Aorta (tissue), 5 donors: ENCODE measurements at places on chromosomes 4 and X. TPM values are rescaled to one million over a fixed set of nuclear protein-coding genes. Genes with fewer than 3 reads are reported as not detected.

SPATA18 gene
- 12.5 TPM for total RNA-seq

DNA sequence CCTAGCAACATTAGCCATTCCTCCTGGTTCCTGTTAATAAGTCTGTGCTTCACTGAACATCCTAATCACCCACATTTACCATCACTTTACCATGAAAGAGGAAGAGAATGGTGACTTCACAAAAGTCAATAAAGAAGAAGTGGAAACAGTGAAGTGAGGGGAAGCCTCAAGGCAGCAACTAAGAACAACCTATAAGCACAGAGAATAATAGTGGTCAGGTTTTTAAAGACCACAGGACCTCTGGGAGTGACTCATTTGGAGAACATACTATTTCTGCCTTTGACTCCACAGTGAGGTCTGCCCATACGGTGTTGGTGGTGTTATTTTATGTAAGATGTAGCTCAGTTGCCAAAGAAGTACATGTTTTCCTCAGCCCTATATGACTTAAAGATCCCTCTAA, 86.0 kb upstream of the TET2 start:
- no peak for DNase-seq
- no peaks in the 10 kb centered on the region for H3K27me3 ChIP-seq
- H3K4me3 ChIP-seq, result no peak overlapping the region

GRCh38 chr4:75612306-75612705, 18.0 kb downstream of the CDKL2 start:
- H3K4me1 ChIP-seq, result no peaks in the 10 kb centered on the region
- no peaks in the 10 kb centered on the region for H3K36me3 ChIP-seq
- DNase-seq, result no peak

KDM5C gene
- total RNA-seq, result 118 TPM

GRCh38 chr4:15327311-15328298, 100.2 kb upstream of the C1QTNF7 start:
- H3K27ac ChIP-seq, result peak overlapping the region; percentile 1
- H3K4me1 ChIP-seq, result peaks cover 8% of the 10 kb centered on the region
- no peak for DNase-seq
- no peaks in the 10 kb centered on the region for H3K27me3 ChIP-seq

PPP1R2C gene
- not detected for total RNA-seq

DNA sequence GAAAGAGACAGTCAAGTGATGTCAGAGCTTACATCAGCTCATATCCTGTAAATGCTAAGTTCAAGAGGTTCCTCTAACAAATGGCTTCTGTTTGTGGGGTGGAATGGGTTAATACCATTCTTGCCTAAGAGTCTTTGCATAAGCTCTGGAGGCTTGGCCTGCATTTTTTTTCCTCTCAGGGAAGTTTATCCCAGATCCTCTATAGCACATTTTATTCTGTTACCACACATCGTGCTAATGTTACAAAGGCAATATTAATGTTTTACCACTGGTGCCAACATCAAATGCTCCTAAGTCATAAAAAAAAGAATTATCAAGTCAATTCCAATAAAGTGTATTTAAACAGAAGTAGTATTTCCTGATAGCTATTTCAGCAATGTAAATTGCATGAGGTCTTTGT, 2.9 kb upstream of the ADH6 start:
- H3K27ac ChIP-seq, result no peak overlapping the region
- DNase-seq, result no peak
- H3K4me1 ChIP-seq, result no peaks in the 10 kb centered on the region
- H3K4me3 ChIP-seq, result no peak overlapping the region
- no peaks in the 10 kb centered on the region for H3K27me3 ChIP-seq
- no peaks in the 10 kb centered on the region for H3K36me3 ChIP-seq

GRCh38 chr4:138595731-138596460, 353.7 kb upstream of the SLC7A11 start:
- peaks cover 1% of the 10 kb centered on the region for H3K4me1 ChIP-seq
- no peaks in the 10 kb centered on the region for H3K27me3 ChIP-seq
- H3K27ac ChIP-seq, result no peak overlapping the region
- no peak overlapping the region for H3K4me3 ChIP-seq

DCAF12L1 gene
- total RNA-seq, result not detected

GRCh38 chrX:40953369-40953768, 131.9 kb upstream of the USP9X start:
- H3K27me3 ChIP-seq, result no peaks in the 10 kb centered on the region
- H3K4me1 ChIP-seq, result no peaks in the 10 kb centered on the region
- H3K4me3 ChIP-seq, result no peak overlapping the region
- no peak for DNase-seq
- no peak overlapping the region for H3K27ac ChIP-seq

- no peak for DNase-seq
- no peak overlapping the region for H3K27ac ChIP-seq
- no peaks in the 10 kb centered on the region for H3K4me1 ChIP-seq
- H3K4me3 ChIP-seq, result no peak overlapping the region
Observed at GRCh38 chr4:168293386-168293975, 25.1 kb downstream of the DDX60 start.

FREM3 gene
- total RNA-seq, result 0.18 TPM

PCDH11X gene
- 3.6 TPM for total RNA-seq

TMEM31 gene
- not detected for total RNA-seq

DNA sequence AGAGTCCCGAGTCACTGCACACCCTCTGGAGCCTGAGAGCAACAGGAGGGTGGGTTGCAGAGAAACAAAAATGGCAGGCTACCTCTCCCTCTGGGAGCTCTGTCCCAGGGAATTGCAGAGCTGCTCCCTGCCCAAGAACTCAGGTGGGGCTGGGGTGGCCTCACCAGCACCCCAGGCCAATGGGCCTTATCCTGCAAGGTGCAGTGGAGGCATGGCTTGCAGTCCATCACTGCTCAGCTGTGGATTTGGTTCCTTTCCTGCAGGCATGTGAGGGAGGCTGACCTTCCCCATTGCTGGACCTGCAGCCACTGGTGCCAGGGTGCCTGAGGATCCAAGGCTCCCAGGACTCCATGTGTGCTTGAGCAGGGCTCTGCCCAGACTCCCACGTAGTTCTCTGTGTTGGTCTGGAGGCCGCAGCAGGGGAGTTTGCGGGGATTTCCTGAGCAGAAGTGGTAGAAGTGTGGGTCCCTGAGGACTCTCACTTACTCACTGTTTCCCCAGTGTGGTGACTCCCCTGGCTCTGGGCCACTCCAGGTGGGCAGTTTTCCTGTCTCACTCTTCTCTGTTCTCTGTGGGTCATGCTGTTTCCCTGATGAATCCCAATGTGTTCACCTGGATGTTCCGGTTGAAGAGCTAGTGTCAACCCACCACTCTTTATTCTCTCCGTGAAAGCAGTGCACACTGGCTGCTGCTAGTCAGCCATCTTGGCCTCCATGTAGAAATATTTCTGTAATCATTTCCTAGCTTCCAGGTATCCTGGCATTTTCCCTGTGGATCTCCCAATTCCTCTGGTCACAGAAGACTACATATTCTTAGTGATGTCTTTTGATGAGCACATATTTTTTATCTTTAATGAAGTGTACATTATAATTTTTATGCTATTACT, 82.3 kb downstream of the ARHGAP24 start:
- no peak overlapping the region for H3K27ac ChIP-seq
- H3K36me3 ChIP-seq, result no peaks in the 10 kb centered on the region
- H3K4me1 ChIP-seq, result no peaks in the 10 kb centered on the region
- no peak for DNase-seq

DNA sequence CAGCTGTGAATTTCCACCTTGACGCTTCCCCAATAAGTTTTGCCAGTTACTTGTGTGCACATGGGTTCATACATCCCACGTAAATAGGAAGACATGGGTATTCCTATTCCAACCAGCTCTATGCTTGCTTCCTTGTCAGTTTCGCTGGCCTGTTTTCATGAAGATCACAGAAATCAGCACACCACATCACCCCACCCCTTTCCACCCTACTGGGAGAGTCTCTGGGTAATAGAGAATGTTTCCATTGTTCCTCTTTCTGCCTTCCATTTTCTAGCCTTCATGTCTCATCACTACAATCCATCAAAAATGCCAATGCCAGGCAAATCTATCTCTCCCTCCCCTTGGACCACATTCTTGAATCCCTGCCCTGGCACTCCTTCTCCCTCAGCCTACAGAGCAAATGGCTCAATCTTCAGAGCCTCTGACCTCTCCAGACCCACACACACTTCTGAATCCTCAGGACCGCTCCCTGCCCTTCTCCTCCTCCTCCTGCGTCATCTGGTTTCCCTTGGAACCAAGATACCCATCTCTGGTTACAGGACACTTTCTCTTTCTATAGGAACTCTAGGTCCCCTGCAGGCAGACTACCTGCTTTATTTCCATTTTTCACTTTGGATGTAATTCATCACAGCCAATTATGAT, 323.3 kb downstream of the DHX15 start:
- H3K4me3 ChIP-seq, result no peak overlapping the region
- H3K4me1 ChIP-seq, result no peaks in the 10 kb centered on the region
- no peaks in the 10 kb centered on the region for H3K27me3 ChIP-seq
- no peaks in the 10 kb centered on the region for H3K36me3 ChIP-seq
- no peak for DNase-seq

- H3K27ac ChIP-seq, result no peak overlapping the region
- no peaks in the 10 kb centered on the region for H3K27me3 ChIP-seq
- H3K4me3 ChIP-seq, result no peak overlapping the region
- no peak for DNase-seq
- H3K4me1 ChIP-seq, result no peaks in the 10 kb centered on the region
Observed at GRCh38 chr4:182185491-182185890, 57.7 kb upstream of the TENM3 start.

- H3K4me3 ChIP-seq, result peak overlapping the region; percentile 60
- no peaks in the 10 kb centered on the region for H3K27me3 ChIP-seq
- no peaks in the 10 kb centered on the region for H3K4me1 ChIP-seq
- H3K27ac ChIP-seq, result no peak overlapping the region
Observed at GRCh38 chr4:1683261-1683735, 815 bp downstream of the FAM53A start.

GRCh38 chrX:114583646-114584374, at the start of gene HTR2C:
TSS of gene HTR2C (plus strand) at chrX:114584086. CDS start at chrX:114726937, 142,851 bp downstream.
- H3K27ac ChIP-seq, result no peak within 1 kb of the TSS
- no peaks in the 10 kb centered on the region for H3K36me3 ChIP-seq
- H3K27me3 ChIP-seq, result no peaks in the 10 kb centered on the region
- DNase-seq, result peak; percentile 38

F9 gene
- total RNA-seq, result not detected

DNA sequence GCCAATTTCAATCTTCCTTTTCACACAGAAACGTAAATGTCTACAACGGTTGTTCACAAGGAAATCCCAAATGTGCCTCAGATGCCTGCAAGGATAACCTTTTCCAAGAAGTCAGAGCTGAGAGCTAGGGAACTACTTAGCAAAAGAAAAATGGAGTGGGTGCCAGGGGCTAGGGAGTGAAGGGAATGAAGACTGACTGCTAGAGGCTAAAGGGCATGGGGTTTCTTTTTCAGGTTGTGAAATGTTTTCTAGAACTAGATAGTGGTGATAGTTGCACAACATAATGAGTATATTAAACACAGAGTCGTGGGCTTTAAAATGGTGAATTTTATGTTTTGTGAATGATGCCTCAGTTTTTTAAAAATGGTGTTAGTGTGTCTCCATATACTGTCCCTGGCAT, 53.4 kb downstream of the CD99L2 start:
- no peaks in the 10 kb centered on the region for H3K27me3 ChIP-seq
- no peak overlapping the region for H3K4me3 ChIP-seq
- H3K27ac ChIP-seq, result no peak overlapping the region
- no peaks in the 10 kb centered on the region for H3K36me3 ChIP-seq
- no peak for DNase-seq
- H3K4me1 ChIP-seq, result no peaks in the 10 kb centered on the region

LONRF3 gene
- 8.4 TPM for total RNA-seq

CXXC4 gene
- 0.71 TPM for total RNA-seq

GRCh38 chr4:183154701-183155391, 55.8 kb downstream of the WWC2 start:
- H3K4me3 ChIP-seq, result no peak overlapping the region
- H3K36me3 ChIP-seq, result no peaks in the 10 kb centered on the region
- H3K27me3 ChIP-seq, result no peaks in the 10 kb centered on the region
- DNase-seq, result no peak

- no peak for DNase-seq
- no peak overlapping the region for H3K4me3 ChIP-seq
- no peaks in the 10 kb centered on the region for H3K4me1 ChIP-seq
- no peaks in the 10 kb centered on the region for H3K27me3 ChIP-seq
Observed at GRCh38 chr4:144304025-144304424, 163.5 kb upstream of the GYPA start.

- H3K27ac ChIP-seq, result no peak overlapping the region
- no peaks in the 10 kb centered on the region for H3K4me1 ChIP-seq
- no peaks in the 10 kb centered on the region for H3K27me3 ChIP-seq
- no peaks in the 10 kb centered on the region for H3K36me3 ChIP-seq
Observed at GRCh38 chr4:98673288-98673644, 14.9 kb upstream of the TSPAN5 start.

PABPC4L gene
- 3.0 TPM for total RNA-seq

DNA sequence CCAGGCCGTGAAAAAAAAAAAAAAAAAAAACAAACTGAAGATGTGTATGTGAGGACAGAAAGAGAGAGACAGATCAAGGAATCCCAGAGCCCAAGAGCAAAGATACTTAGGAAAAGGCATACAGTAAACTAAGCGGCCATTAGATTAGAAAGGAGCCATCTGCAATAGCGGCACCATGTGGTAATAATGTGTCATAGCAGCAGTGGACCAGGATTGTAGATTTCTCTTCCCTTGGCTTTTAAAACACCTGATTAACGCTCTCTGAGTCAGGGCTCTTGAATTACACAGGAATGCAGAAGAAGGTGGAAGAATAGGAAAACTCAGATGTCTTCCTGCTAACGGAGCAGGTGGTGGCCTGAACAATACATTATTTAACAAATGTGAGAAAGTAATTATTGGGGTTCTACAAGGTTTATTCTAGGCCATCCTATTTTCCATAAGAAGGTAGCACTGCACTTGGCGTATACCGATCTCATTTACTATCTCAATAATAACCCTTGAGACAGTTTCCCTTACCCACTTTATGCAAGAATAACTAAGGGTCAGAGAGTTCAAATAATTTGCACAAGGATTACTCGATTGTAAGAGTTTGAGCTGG, 182.7 kb downstream of the KCNIP4 start:
- no peak overlapping the region for H3K27ac ChIP-seq
- H3K4me1 ChIP-seq, result no peaks in the 10 kb centered on the region
- H3K27me3 ChIP-seq, result no peaks in the 10 kb centered on the region

F8A1 gene
- total RNA-seq, result 24.6 TPM

GRCh38 chr4:145703850-145704497, 24.0 kb downstream of the C4orf51 start:
- DNase-seq, result no peak
- no peaks in the 10 kb centered on the region for H3K27me3 ChIP-seq
- no peak overlapping the region for H3K4me3 ChIP-seq
- H3K36me3 ChIP-seq, result no peaks in the 10 kb centered on the region
- no peak overlapping the region for H3K27ac ChIP-seq

DNA sequence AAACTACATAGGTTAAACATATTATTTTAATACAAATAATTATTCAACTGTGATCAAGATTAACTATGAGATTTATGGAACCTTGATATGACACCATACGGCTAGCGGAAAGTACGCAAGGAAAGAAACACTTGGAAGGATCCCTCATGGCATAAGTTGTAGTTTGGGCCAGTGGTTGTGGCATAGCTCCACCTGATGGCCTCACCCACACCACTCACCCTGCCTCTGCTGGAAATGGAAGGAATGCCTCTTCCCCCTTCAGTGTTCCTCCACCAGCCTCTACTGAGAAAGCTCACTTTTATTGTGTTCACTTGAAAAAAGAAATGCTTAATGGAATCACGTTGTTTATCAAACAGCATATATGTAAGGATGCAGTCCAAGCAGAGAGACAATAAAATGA, 86.4 kb downstream of the BMP15 start:
- DNase-seq, result no peak
- no peaks in the 10 kb centered on the region for H3K27me3 ChIP-seq
- no peaks in the 10 kb centered on the region for H3K4me1 ChIP-seq
- H3K36me3 ChIP-seq, result no peaks in the 10 kb centered on the region
- no peak overlapping the region for H3K4me3 ChIP-seq
- no peak overlapping the region for H3K27ac ChIP-seq

SYP gene
- total RNA-seq, result 4.5 TPM

SPANXN4 gene
- total RNA-seq, result not detected

TASL gene
- 3.2 TPM for total RNA-seq
